ENCODE measurements at places on chromosomes 5 and 9.
A peak's percentile ranks its signal among the peaks of the same experiment; 100 is the strongest.

GRCh38 chr5:142748132-142748531 lies 22.0 kb upstream of the ARHGAP26 start:
- no peak overlapping the region for H3K27ac ChIP-seq
- no peaks in the 10 kb centered on the region for H3K27me3 ChIP-seq
- peak; percentile 53 for DNase-seq

DNA sequence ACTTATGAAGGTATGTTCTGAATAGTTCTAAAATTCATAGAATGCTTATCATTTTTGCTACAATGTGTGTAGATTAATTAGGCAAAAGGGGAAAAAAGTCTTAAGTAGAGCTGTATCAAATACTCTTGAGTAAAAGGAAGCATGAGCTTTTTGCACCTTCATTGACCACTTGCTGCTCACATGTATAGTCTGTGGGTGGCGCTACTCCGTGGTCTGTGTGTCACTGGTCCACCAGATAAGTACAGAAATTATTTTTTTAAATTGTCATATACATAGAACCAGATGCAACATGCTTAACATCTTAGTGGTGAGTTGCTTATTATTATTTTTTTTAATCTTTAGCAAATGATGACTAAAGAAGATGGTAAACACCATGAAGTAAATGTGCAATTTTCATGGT lies 130.2 kb downstream of the MAN2A1 start:
- H3K27ac ChIP-seq, result no peak overlapping the region
- peaks cover 32% of the 10 kb centered on the region for H3K36me3 ChIP-seq
- no peaks in the 10 kb centered on the region for H3K4me1 ChIP-seq
- DNase-seq, result no peak
- H3K4me3 ChIP-seq, result no peak overlapping the region
- H3K27me3 ChIP-seq, result no peaks in the 10 kb centered on the region

- no peak for DNase-seq
- no peaks in the 10 kb centered on the region for H3K27me3 ChIP-seq
- peaks cover 61% of the 10 kb centered on the region for H3K36me3 ChIP-seq
- no peaks in the 10 kb centered on the region for H3K4me1 ChIP-seq
- H3K4me3 ChIP-seq, result no peak overlapping the region
- no peak overlapping the region for H3K27ac ChIP-seq
Observed at GRCh38 chr5:14424011-14424685, 157.4 kb upstream of the OTULINL start.

- H3K27me3 ChIP-seq, result no peaks in the 10 kb centered on the region
- no peaks in the 10 kb centered on the region for H3K36me3 ChIP-seq
- no peak overlapping the region for H3K27ac ChIP-seq
- no peak overlapping the region for H3K4me3 ChIP-seq
- H3K4me1 ChIP-seq, result peaks cover 26% of the 10 kb centered on the region
- DNase-seq, result peak; percentile 63
Observed at GRCh38 chr5:65913519-65913918, 12.9 kb upstream of the ERBIN start.

GRCh38 chr5:179959641-179960040 lies 51.9 kb upstream of the TBC1D9B start:
- peaks cover 15% of the 10 kb centered on the region for H3K4me1 ChIP-seq
- no peak overlapping the region for H3K27ac ChIP-seq
- H3K27me3 ChIP-seq, result no peaks in the 10 kb centered on the region
- H3K4me3 ChIP-seq, result no peak overlapping the region
- no peak for DNase-seq
- H3K36me3 ChIP-seq, result no peaks in the 10 kb centered on the region

- DNase-seq, result no peak
- no peak overlapping the region for H3K4me3 ChIP-seq
- H3K27ac ChIP-seq, result no peak overlapping the region
- no peaks in the 10 kb centered on the region for H3K27me3 ChIP-seq
- H3K4me1 ChIP-seq, result no peaks in the 10 kb centered on the region
- no peaks in the 10 kb centered on the region for H3K36me3 ChIP-seq
Observed at GRCh38 chr5:118314931-118315330, 673.4 kb downstream of the DTWD2 start.

GRCh38 chr9:99964336-99964735 lies 57.9 kb downstream of the STX17 start:
- no peak overlapping the region for H3K27ac ChIP-seq
- no peaks in the 10 kb centered on the region for H3K27me3 ChIP-seq
- H3K4me1 ChIP-seq, result no peaks in the 10 kb centered on the region
- H3K36me3 ChIP-seq, result peaks cover 3% of the 10 kb centered on the region
- no peak overlapping the region for H3K4me3 ChIP-seq

DNA sequence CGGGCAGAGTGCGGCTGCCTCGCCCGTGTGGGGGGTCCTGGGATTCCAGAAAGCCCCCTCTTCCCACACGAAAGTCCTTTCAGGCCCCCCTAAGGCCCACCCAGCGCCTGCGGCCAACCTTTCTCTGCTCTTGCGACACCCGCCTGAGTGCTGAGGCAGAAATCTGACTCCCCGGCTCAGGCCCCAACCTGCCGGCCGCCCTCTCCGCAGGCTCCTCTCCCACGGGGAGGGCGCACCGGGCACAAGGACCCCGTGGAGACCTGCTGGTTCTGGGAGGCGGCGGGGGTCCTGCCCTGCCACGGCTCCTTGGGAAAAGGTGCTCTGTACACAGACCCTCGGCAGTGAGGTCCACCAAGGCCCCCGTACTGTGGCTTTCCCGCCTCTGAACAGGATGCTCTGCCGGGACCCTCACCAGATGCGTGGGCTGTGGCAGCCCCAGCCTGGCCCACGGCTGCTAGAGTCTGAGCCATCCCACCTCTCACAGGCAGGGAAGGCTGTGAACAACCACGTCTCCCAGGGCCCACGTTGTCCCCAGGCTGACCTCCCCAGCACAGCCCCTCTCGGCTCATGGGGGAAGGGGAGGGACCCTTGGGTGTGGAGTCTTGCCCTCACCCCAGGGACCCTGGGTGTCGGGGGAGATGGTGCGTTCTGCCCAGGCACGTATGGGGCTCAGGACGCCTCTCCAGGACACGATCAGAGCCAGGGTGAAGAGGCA lies 41.5 kb upstream of the EGFL7 start:
- H3K36me3 ChIP-seq, result no peaks in the 10 kb centered on the region
- H3K27me3 ChIP-seq, result peaks cover 41% of the 10 kb centered on the region
- peaks cover 73% of the 10 kb centered on the region for H3K4me1 ChIP-seq
- H3K27ac ChIP-seq, result no peak overlapping the region
- peak overlapping the region; percentile 62 for H3K4me3 ChIP-seq

- no peak for DNase-seq
- no peaks in the 10 kb centered on the region for H3K4me1 ChIP-seq
- no peak overlapping the region for H3K27ac ChIP-seq
- no peaks in the 10 kb centered on the region for H3K27me3 ChIP-seq
Observed at GRCh38 chr9:98009936-98010335, 26.8 kb downstream of the ANP32B start.

- peaks cover 12% of the 10 kb centered on the region for H3K36me3 ChIP-seq
- peaks cover 36% of the 10 kb centered on the region for H3K4me1 ChIP-seq
- H3K27ac ChIP-seq, result no peak overlapping the region
- H3K27me3 ChIP-seq, result no peaks in the 10 kb centered on the region
- H3K4me3 ChIP-seq, result no peak overlapping the region
- DNase-seq, result no peak
Observed at GRCh38 chr5:73945505-73945904, 319.5 kb downstream of the ARHGEF28 start.
